ENCODE measurements at places on chromosomes 11 and 22.

DNA sequence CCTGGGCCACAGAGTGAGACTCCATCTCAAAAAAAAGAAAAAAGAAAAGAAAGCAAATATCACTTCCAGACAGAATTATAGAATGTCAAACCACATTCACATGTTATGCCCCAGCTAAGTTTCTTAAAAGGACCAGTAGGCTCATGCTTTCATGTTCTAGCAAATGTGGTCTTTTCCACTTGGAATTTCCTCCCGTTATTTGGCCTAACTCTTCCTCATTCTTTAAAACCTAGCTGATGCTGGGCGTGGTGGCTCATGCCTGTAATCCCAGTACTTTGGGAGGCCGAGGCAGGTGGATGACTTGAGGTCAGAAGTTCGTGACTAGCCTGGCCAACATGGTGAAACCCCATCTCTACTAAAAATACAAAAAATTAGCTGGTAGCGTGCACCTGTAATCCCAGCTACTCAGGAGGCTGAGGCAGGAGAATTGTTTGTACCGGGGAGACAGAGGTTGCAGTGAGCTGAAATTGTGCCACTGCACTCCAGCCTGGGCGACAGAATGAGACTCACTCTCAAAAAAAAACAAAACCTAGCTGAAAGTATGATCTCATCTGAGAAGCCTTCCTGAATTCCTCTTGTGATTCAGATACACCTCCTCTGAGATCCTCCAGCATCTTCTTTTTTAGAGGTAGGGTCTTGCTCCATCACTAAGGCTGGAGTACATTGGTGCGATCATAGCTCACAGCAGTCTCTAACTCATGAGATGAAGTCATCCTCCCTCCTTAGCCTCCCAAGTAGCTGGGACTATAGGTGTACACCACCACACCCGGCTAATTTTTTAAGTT lies 50.4 kb downstream of the FCHSD2 start:
- no peak for DNase-seq

GRCh38 chr11:110808248-110808647 lies 96.0 kb upstream of the ARHGAP20 start:
- no peak for DNase-seq

GRCh38 chr11:64165842-64166635 lies at the start of gene MACROD1:
MACROD1 (minus strand) TSS chr11:64166113; CDS start chr11:64165994, 119 bp downstream.
- DNase-seq: peak; percentile 53

GRCh38 chr11:11960687-11961086 lies 47.7 kb downstream of the DKK3 start:
- DNase-seq: no peak

GRCh38 chr11:20668131-20668809 lies 1.1 kb upstream of the NELL1 start:
- DNase-seq: no peak

- no peak for DNase-seq
Observed at GRCh38 chr11:73308003-73308960, at the start of gene ARHGEF17. ARHGEF17 (plus strand) TSS chr11:73308276; CDS start chr11:73308639, 363 bp downstream.

DNA sequence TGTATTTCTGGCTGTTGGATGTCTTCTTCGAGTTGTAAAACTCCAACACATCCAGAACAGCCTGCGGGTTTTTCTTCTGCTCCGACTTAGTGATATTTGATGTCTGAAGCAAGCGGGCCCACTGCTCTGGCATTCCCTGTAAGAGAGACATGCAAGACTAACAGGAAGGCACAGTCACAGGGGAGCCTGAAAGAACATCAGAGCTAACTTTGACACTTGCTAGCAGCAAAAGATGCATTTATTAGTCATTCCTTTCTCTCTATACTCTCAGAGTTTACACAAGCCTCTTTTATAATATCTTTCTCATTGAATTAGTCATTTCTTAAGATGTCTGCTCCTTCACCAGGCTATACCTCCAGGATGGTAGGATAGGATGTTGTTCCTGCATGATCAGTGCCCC lies 77.8 kb upstream of the GDPD4 start:
- no peak for DNase-seq

DNA sequence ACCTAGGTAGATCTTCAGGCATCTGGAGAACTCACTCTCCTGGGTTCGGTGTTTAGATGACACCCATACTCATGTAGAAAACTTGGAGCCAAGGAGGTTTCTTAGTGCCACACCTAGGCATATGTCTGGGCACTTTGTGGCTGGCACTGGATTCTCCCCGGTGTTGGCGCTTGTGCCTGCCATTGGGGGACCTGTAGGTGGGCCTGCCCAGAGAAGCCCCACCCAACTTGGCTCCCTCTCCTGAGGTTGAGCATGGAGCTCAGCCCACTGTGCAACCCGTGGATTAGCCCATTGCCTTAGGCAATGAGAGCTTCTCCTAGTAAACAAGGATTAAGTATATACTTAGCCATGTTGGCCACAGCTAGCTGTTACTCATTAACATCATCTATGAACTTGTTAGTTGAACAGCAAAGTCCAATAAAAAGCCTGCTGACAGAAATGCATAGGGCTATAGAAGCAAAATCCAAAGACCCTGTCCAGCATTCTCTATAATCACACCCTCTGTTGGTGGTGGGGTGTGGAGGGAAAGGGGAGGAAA lies 335.5 kb upstream of the CHORDC1 start:
- no peak for DNase-seq

DNA sequence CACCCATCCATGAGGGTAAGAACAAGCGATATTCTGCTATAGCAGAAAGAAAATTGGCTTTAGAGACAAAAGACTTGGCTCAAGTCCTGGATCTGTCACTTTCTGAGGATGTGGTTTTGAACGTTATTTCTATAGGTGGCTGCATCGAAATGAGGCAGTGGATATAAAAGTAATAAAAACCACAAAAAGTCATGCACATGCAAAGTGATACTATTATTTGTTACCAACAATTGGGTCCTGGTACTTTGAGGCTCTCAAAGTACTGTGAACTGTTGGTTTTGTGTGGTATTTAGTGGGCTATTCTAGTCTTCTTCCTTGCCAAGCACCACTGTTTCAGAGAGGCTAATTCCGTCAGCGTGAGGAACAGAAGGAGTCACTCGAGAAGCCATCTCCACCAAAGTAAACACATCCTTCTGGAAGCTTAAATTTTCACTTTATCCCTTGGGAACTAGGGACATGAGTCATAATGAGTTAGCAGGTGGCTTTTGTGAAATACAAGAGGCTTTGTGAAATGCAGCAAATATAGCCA lies 13.1 kb downstream of the UBASH3B start:
- no peak for DNase-seq

DNA sequence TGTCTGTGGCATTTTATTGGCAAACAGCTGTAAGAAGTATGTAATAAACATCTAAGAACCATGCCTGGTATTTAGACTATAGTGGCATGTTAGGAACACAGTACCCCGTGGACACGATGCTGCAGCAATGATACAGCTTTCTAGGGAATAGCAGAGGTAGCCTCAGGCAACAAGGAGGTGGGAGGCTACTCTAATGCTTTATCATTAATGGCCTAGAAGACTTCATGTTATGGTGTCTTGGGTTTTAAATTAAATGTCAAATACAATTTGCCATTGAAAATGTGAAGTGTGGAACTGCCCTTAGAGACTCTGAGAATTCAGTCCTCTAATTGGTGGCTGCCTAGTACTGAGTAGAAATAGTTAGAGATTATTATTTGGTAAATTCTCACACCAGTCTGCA lies 516.9 kb downstream of the CNTN5 start:
- no peak for DNase-seq

- no peak for DNase-seq
Observed at GRCh38 chr22:17576470-17576869, 13.2 kb downstream of the SLC25A18 start.

DNA sequence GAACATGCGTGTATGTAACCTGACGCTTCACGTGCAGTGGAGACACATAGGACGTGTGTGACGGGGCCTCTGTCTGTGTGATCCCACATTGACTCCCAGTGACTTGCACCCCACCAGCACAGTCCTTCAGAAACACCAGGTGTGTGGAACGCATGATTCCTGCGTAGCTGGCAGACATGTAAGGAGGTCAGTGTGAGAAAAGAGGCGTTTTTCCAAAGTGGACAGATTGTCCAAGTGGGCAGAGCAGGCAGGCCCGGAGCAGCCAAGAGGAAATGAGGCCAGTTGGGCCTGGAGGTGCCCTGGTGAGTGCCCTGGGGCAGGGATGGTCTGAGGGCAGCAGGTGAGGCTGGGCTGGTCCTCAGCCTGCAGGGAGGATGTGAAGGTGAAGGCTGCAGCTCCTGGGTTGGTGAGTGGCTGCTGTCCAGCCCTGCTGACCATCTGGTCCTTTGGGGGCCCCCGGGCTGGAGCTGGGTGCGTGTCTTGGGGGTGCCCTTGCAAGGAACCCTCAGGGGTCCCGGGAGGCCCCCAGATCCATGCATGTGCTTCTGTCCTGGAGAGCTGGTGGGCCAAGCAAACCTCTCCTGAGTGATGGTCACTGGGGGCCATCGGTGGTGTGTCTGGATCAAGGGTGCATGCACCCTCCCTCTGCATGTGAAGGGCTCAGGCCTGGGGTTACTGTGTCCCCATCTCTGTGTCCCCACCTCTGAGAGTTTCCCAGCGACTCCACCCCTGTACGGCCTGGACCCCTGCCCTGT lies 26.6 kb downstream of the SHANK3 start:
- DNase-seq: no peak

DNA sequence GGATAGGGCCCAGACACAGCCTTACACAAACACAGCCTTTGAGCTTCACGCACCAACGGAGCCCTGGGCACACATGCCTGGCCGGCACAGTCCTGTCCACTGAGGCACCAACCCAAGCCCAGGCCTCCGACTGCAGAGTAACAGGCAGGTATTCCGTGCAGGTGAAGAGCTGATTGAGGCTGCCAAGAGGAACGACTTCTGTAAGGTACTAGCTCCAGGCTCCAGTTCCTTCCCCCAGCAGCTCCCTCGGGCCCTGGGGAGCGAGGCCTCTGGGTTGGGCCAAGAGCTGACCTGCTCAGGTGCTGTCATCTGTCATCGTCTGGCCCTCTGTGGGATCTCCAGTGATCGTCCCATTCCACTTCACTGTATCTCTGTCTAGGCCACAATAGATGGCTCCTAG lies 3.2 kb upstream of the MDK start:
- DNase-seq: no peak

GRCh38 chr11:88179141-88179540 lies 3.9 kb upstream of the RAB38 start:
- DNase-seq: no peak

- no peak for DNase-seq
Observed at GRCh38 chr11:14725150-14725549, 81.5 kb downstream of the PDE3B start.

- no peak for DNase-seq
Observed at GRCh38 chr11:130798801-130799200, 117.5 kb downstream of the SNX19 start.

DNA sequence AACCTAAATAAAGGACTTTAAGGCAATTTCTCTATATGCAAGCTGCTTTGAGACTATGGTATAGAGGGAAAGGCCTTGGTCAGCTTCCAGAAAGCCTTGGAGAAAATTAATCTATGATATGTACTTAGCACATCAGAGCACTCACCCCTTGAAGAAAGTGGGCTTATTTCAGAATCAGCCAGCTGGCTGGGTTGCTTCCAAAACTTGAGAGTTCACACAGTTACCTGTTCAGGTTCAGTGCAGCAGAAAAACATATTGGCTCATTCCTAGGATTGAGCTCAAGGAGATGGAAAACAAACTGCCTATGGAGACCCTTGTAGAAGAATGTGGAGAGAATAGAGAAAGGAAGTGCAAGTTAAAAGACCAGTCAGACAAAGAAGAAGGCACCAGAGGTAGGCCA lies 22.7 kb downstream of the CCDC81 start:
- no peak for DNase-seq

- no peak for DNase-seq
Observed at GRCh38 chr11:57158180-57158579, 23.6 kb upstream of the LRRC55 start.

DNA sequence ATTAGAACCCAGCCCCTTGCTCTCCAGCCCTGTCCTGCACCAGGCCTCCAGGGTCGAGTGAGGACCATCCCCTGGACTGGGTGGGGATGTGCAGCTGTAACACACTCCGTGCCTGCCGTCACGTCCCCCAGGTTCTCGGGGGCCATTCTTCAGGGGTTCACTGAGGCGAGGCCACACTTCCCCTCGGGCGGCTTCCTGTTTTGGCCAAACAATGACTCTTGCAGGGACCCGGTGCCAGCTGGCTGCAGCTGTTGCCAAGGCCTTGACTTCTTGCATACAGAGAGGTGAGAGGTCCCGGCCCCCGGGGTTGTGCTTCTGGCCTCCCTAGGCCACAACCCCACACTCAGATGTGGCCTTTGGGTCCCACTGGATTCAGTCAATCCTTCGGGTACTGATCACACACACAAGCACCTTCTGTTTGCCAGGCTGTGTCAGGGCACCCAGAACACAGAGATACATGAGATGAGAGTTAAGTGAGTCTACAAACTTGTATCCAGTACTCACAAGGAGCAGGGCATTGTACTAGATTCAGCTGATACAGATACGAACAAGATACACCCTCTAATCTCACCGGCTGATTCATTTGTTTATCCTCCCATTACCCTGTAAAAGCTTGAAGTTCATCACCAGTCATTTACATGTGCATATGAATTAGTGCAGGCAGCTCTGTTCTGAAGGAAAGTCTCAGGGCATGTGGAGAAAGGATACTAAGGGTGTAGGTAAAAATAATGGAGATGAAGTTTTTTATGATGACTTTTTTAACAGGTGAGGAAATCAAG lies 32.9 kb downstream of the LRRC32 start:
- no peak for DNase-seq

DNA sequence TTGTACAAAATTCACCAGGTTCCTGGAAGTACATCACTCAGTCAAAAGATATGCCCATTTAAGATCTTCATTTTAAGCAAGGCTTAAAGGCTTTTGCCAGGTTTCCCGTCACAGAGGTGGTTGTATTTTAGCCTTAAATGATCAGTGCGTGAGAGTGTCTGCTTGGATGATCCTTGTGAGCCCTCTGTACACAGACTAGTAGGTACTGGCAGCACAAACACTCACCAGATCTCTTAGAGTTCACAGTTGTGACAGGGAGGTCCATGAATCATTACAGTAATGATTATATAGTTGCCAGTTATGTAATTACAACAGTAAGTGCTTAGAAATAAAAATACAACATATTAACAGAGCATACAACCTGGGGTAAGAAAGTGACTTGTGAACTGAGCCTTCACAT lies 84.2 kb upstream of the SLC25A18 start:
- DNase-seq: no peak
